Amygdala (tissue), 56 donors: ENCODE measurements at places on chromosomes 11 and 22.

- no peak for DNase-seq
Measured at GRCh38 chr11:104015649-104016415, 20.6 kb upstream of the DDI1 start.

- no peak for DNase-seq
Measured at GRCh38 chr22:32335471-32335870, 22.2 kb upstream of the RFPL3 start.

DNA sequence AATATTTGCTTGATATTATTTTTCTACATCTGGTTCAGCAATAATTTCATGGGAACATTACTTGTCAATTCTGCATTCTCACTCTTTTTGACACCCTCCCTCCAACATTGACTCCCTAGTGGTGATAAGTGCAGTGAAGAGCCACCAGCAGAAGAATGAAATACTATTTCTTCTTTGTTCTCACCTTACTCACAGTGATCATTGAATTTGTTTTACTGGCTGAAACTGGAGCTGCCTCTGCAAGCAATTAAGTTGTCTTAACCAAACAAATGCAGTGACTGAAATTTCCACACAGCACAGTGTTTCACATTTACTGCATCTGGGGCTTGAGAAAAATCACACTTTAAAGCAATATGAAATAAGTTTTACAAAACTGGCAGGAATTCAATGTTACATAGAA is 189.8 kb downstream of the JRKL start:
- DNase-seq: no peak

- DNase-seq: peak; percentile 45
Measured at GRCh38 chr22:50267591-50268390, 2.4 kb downstream of the MAPK11 start.

- DNase-seq: no peak
Measured at GRCh38 chr22:31891366-31892079, 52.8 kb upstream of the YWHAH start.

GRCh38 chr11:28464252-28464867 is 356.2 kb downstream of the METTL15 start:
- no peak for DNase-seq

DNA sequence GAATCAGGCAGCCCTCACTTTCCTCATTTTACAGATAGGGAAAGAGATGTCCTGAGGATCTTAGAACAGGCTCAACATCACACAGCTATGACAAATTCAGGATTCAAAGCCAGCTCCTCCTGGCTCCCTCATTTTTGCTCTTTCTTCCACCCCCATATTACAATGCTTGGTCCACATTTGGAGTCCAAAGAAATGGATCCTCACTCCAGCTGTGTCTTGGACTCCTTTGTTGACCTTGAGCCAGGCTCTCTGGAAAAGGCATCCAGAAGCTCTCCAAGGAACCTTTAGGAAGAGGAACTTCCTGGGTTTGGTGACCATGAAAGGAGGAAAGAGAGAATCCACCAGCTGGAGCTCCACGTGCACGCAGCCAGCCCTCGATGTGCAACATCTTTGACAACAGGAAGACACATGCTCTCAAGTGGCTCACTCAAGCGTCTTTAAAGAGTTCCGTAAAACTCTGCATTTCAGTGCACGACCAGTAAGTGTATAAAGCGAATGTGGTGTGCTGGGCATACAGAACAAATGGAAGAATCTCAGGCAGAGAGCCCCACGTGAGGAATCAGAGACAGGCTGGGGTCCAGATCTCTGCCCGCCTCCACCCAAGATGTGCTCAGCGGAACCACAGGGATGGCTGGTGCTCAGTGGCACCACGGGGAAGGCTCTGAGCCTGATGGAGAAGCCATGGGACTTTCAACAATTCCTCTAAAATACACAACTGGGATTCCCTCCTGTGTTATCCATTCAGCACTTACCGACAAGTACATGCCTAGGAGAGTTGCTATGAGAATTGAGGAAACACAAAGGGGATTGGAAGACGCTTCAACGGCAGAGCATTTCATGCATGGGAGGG is 48.4 kb downstream of the ISX start:
- DNase-seq: no peak

- no peak for DNase-seq
Measured at GRCh38 chr22:19853058-19853878, 1.4 kb downstream of the GNB1L start.
